ENCODE measurements at places on chromosomes 4 and X.

DNA sequence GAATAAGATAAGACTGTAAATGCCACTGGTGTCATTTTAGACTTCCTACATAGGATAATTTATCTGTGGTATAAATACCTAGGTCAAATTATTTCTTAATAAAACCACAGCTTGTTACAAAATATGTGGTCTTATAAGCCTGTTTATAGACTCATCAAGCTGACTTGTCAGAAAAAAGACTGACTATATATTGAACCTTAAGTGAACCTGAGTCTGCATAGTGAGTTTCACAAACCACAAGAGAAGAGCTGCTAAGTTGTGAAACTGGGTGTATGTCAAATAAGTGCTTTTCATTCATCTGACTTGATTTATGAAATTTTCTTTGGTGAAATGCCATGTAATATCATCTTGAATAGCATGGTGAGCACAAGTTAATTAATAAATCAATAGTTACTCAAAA lies 48.4 kb upstream of the TMPRSS11A start:
- DNase-seq: no peak

DNA sequence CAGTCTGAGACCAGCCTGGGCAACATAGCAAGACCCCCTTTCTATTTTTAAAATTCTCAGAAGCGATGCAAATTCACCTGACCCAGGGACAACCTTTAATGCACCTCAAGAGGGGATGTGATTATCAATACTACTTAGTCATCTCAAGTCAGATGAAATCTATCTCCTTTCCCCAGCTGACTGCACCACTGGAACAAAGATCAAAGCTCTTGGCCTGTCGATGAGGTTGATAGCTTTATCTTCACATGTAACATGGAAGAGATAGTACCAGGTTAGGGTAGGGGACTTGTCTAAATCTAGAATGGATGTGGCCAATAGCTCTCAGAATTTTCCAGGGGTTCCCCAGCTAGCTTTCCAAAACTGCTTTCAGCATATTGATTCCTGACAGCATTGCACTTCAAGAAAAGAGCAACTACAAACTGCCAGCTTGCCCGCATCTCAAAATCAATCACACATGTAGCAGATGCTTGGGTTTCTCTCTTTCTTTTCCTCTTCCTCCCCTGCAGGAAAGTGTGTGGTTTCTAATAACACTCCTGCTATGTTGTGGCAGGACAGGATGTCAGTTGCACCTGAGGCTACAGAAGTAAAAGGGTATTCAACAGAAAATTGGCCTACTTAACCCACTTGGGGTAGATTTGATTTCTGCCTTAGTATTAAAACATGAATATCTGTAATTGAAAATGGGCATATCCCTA lies 12.2 kb upstream of the TMEM164 start:
- DNase-seq: no peak

DNA sequence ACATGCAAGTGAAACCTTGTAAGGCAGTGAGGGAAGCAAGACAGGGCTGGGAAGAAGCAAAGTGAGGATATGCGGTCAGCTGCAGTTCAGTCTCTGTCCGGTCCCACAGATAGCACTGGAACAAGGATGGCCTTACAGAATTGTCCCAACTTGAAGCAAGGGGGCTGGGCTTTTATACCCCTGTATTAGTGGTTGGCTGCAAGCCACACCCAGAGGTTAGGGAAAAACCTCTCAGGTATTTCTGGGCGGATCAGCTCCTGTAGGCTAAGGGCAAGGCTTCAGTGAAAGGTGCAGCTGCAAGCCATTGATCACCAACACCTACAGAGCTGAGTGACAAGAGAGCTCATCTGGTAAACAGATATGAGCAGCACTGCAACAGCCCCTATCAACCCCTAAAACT lies 89.0 kb downstream of the KDR start:
- DNase-seq: no peak

DNA sequence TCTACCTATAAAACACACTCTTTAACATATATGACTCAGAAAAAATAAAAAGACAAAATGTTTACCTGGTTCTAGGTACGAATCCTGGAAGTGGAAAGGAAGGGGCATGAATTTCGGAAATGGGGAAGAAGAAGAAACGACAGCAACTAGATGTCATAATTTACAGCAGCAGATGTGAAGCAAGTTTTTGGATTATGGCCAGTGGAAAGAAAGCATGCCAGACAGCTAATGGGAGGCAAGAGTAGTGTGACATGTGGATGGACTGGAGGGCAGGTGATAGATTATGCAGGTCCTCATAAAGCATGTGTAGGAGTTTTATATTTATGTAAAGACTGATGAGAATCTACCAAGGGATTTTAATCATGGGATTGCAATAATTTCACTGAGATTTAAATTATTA lies 279.0 kb upstream of the TACR3 start:
- DNase-seq: no peak
